ENCODE measurements at places on chromosomes 4 and X.
A peak's percentile ranks its signal among the peaks of the same experiment; 100 is the strongest.

- DNase-seq, result no peak
Measured at GRCh38 chr4:36394352-36394903, 113.0 kb downstream of the DTHD1 start.

GRCh38 chr4:140903522-140904475 is 147.6 kb upstream of the TBC1D9 start:
- DNase-seq, result no peak

GRCh38 chr4:26613237-26613636 is 29.4 kb downstream of the TBC1D19 start:
- no peak for DNase-seq

GRCh38 chr4:173518425-173519102 is 11.5 kb downstream of the HAND2 start:
- no peak for DNase-seq

DNA sequence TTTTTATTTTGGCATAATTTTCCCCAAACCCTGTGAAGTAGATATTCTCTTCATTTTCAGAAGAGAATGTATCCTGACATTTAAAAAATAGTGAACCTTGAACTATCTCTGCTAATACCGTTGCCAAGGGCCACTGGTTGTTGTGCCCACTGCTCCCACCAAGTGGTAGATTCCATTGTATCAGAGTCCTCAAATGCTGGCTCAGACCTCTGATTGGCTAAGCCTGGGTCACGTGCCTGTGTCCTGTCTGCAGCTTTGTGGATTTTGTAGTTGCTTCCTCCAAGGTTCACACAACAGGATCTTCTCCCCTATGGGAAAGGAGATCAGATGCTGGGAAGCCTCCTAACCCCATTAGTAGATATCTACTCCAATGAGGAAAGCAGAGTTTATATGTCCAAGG is 104.8 kb upstream of the CASK start:
- no peak for DNase-seq

DNA sequence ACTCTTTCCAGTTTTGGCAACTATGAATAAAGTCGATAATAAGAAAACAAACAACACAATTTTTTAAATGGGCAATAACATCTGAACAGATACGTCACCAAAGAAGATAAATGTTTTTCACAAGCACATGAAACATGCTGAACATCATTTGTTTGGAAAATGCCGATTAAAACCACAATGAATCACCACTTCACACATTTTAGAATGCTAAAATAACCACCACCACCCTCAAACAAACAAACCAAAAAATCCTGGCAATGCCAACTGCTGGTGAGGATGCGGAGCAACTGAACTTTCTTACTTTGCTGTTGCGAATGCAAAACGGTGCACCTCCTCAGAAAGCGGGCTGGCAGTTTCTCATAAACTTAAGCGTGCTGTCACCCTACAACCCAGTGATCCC is 115.9 kb downstream of the NSUN7 start:
- no peak for DNase-seq

DNA sequence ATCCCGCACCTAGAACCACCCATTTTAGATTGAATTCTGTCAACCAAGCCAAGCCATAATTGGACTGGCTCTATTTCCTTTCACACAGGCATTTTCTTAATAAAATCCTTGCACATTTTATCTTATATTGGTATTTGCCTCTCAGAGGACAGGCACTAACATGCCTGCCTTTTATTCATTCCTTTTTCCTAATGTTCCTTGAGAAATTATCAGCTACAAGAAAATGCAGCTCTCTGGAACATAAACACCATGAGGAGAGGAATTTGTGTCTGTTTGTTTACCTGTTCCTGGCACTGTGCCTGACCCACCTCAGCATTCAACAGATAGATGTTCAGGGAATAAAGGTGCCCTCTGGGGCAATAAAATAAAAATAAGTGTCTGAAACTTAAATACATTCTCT is 116.2 kb downstream of the PDHA2 start:
- no peak for DNase-seq

DNA sequence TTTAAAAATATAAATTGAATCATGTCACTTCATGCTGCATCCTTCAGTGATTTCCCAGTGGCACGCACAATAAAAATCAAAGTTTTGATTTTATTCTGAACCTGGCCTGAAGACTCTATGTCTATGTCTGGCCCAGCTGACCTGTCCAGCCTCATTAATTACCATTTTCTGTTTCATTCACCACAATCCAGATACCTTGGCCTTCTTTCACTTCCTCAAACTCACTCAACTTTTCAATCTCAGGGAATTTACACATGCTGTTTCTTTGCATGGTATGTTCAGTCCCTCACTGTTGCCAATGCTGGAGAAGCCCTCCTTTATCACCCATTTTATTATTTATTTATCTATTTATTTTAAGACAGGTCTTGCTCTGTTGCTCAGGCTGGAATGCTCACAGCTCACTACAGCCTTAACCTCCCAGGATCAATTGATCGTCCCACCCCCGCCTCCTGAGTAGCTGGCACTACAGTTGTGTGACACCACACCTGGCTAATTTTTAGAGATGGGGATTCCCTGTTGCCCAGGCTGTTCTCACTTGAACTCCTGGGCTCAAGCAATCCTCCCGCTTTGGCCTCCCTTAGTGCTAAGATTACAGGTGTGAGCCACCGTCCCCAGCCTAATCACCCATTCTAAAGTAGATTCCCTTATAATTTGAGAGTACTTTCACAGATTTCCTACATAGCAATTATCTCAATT is 43.1 kb downstream of the ZGRF1 start:
- DNase-seq, result no peak

DNA sequence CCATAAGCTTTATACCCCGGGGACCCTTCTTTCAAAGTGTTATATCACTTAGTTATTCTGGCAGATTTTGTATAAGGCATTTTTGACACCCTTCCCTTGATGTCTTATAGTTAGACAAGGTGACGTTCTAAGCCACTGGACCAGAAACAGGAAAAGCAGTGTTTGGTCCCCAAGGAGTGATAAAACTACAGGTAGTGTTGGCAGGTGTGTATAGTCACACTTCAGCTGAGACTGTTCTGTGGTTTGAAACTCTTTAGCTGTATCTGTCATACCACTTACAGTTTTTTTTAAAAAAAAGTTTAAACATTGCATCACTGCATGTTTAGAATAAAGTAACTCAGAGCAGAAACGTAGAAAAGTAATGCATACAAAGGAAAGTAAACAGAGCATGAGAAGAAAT is 48.5 kb downstream of the TLL1 start:
- DNase-seq, result no peak

- DNase-seq, result no peak
Measured at GRCh38 chrX:140157143-140157542, 191.8 kb upstream of the CXorf66 start.

GRCh38 chrX:55489314-55490009 is at the start of gene USP51:
Gene USP51, minus strand, starts transcription at chrX:55489848. Its CDS starts 909 bp downstream, at chrX:55488939.
- no peak for DNase-seq

- DNase-seq, result no peak
Measured at GRCh38 chrX:1355131-1356046, 18.8 kb downstream of the IL3RA start.

- no peak for DNase-seq
Measured at GRCh38 chrX:37745835-37746217, 34.0 kb upstream of the CYBB start.

DNA sequence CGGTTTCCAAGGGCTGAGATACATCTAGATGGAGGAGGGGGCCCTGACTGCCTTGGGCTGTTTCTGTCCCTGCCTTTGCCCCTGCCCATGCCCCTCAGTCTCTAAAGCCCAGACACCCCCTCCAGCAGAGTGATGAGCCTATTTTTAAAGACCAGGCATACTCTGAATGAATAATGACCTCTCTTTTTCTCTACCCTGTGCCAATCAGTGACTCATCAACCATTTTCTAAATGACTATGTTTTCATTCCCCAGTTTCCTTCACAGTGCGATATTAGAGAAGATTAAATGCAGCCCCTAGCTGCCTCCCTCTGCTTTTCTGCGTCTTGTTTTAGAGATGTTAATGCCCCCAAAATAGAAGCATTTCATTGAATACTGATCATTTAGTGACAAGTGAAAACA is 15.5 kb upstream of the NHS start:
- peak; percentile 20 for DNase-seq

DNA sequence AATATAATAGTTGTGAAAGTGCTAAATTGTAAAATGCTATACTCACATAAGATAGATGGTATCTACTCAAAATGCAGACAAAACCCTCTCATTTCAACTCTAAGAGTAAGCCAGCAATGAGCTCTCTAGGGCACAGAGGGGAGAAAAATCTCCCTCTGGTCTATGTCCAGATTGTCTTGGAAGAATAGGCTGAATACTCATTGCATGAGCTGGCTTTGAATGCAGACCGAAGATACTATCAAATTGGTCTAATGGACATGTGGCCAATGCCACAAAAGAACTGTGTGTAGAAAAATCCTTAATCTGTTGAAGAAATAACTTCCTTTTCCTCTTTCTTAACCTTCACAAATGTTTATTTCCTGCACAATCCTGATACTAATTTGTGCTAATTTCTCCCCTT is 3.5 kb downstream of the ZXDA start:
- DNase-seq, result peak; percentile 35

GRCh38 chrX:64739792-64740378 is 236.4 kb downstream of the ZC4H2 start:
- DNase-seq, result no peak

- DNase-seq, result no peak
Measured at GRCh38 chr4:71487344-71487920, 148.6 kb downstream of the SLC4A4 start.

GRCh38 chr4:12692815-12693214 is 791.3 kb downstream of the RAB28 start:
- no peak for DNase-seq

DNA sequence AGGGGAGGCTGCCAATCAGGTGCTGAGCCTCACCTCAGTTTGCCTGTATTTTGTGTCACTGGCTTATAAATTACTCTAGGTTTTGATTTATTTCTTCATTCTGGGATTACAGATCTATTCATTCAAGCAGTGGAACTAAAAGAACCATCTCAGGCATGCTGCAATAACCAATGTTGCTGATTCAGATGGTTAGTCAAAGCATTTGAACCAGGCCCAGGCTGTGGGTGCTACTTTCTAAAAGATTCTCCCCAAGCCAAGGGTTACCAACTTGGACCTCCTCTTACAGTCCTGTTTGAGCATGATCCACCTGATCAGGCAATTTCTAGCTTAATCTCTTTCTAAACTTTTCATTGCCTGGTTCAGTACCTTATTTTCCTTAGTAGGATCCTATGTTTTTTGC is 67.2 kb downstream of the TMEM131L start:
- no peak for DNase-seq

- DNase-seq, result no peak
Measured at GRCh38 chrX:133391111-133391510, 24.2 kb downstream of the GPC4 start.

DNA sequence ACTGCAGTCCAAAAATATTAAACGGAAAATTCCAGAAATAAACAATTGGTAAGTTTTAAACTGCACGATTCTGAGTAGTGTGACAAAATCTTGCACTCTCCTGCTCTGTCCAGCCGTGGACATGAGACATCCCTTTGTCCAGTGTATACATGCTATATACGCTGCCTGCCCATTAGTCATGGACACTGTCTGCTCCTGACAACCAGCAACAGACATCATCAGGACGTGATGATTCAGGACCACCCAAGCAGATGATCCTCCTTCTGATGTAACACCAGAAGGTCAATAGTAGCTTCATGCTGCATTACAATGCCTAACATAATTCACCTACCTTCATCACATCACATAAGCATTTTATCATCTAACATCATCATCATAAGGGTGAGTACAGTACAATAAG is 36.3 kb downstream of the ATRX start:
- peak; percentile 21 for DNase-seq

GRCh38 chr4:37803348-37803973 is 23.0 kb upstream of the PGM2 start:
- peak; percentile 23 for DNase-seq

GRCh38 chrX:88735835-88736234 is 11.2 kb upstream of the CPXCR1 start:
- no peak for DNase-seq

DNA sequence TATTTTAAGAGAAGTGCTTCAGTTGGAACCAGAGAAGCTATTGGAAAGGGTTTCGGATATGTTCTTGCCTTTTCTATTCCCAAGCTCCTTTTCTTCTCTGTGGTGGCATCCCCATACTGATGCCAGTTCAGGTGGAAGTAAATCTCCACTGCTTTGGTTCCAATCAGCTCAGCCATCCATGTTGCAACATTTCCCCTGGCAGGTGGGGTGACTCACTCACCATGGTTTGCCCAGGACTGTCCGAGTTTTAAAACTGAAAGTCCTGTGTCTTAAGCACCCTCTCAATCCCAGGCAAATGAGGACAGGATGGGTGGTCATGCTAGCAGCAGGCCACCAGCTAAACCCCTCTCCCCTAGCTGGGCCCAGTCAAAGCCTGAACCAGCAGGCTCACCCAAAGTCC is 15.1 kb downstream of the RAI2 start:
- no peak for DNase-seq

- DNase-seq, result no peak
Measured at GRCh38 chrX:149909324-149910177, 19.8 kb upstream of the HSFX4 start.

GRCh38 chrX:47540754-47541538 is 20.1 kb upstream of the ARAF start:
- peak; percentile 91 for DNase-seq

DNA sequence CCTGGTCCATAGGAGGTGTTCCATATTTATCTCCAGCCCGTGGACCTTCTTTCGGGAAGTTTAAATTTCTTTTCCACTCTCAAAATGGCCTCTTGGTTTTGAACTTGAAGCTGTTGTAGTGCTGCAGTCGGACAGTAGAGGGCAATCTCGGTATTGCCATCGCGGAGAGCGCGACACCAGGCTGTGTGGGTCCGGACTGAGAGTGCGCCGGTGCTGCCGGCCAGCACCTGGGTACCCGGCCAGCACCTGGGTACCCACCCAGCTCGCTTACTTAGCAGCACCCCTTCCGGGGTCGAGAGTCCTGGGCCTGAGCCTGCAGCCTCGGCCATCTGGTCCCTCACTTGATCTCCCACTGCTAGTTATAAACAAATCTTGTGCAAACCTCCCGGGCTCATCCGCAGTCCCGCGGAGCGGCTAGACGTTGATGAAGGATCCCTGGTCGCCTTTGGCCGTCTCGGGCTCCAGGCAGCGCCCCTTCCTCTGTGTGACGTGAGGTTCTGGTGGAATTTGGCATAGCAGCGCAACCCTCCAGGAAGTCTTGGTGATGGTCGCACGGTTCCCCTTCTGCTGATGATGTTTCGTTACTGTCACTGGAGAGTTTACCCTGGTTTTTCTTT is 18.0 kb downstream of the FAM9A start:
- no peak for DNase-seq

DNA sequence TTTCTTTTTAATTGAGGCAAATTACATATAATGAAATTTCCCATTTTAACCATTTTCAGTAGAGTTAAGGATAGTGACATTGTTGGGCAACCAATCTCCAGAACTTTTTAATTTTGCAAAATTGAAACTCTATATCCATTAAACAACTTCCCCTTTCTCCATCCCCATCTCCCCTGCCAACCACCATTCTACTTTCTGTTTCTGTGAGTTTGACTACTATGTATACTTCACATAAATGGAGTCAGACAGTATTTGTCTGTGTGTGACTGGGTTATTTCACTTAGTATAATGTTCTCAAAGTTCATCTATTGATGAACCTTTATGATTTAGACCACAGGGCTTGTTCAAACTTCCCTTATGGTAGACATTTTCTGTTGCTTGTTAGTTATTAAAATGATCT is 364.5 kb upstream of the MAD2L1 start:
- DNase-seq, result no peak

Data from foreskin fibroblast (primary cell).